Caco-2 (cell line): ENCODE measurements at places on chromosomes 12 and 14. TPM values are rescaled to one million over a fixed set of nuclear protein-coding genes. Genes with fewer than 3 reads are reported as not detected.

GRCh38 chr14:93953263-93953662 is 23.1 kb downstream of the ASB2 start:
- no peak for DNase-seq
- H3K27ac ChIP-seq, result no peak overlapping the region
- no peak overlapping the region for H3K4me3 ChIP-seq
- no peaks in the 10 kb centered on the region for H3K36me3 ChIP-seq
- H3K4me1 ChIP-seq, result peaks cover 12% of the 10 kb centered on the region

- H3K27ac ChIP-seq, result peak overlapping the region; percentile 82
- H3K4me1 ChIP-seq, result peaks cover 47% of the 10 kb centered on the region
- H3K4me3 ChIP-seq, result no peak overlapping the region
- H3K27me3 ChIP-seq, result no peaks in the 10 kb centered on the region
- H3K36me3 ChIP-seq, result no peaks in the 10 kb centered on the region
These were observed 76.5 kb downstream of the FOXN3 start for GRCh38 chr14:89340200-89341181.

GRCh38 chr12:125283521-125283920 is 218.3 kb downstream of the AACS start:
- no peak overlapping the region for H3K27ac ChIP-seq
- DNase-seq, result no peak
- H3K4me1 ChIP-seq, result no peaks in the 10 kb centered on the region
- H3K36me3 ChIP-seq, result no peaks in the 10 kb centered on the region
- H3K27me3 ChIP-seq, result no peaks in the 10 kb centered on the region

GRCh38 chr14:44898551-44898950 is 63.2 kb downstream of the KLHL28 start:
- H3K27me3 ChIP-seq, result no peaks in the 10 kb centered on the region
- H3K36me3 ChIP-seq, result no peaks in the 10 kb centered on the region
- DNase-seq, result no peak
- H3K4me1 ChIP-seq, result 0 out of 2 replicates have a peak, but pooled peaks cover 3% of the 10 kb centered on the region

DNA sequence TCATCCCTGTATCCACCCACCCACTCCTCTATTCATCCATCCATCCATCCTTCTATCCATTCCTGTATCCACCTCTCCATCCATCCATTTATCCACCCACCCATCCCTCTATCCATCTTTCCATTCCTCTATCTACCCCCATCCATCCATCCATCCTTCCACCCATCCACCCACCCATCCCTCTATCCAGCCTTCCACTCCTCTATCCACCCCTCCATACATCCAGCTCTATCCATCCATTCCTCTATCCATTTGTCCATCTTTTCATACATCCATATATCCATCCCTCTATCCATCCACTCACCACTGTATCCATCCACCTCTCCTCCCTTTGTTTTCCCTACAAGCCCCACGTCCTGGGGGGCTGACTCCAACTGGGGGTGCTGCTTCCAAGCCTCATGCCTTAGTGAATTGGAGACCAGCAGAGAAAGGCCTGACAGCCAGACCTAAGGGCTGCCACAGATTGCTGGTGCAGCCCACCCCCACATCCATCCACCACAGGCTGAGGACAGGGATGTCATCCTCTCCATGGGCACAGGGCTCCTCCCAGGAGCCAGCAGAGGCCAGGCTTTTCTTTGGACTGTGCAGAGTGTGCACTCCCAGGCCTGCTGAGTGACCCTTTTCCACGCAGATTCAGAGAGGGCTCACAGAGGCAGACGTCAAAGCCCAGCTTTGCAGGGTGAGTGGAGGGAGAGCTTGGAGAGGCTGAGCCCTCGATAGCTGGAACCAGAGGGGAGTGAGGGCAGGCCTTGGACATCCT is 18.9 kb upstream of the GPR132 start:
- H3K27ac ChIP-seq, result no peak overlapping the region

- H3K27ac ChIP-seq, result peak overlapping the region; percentile 62
- no peaks in the 10 kb centered on the region; the same call in 1 of the 2 replicates for H3K36me3 ChIP-seq
- H3K27me3 ChIP-seq, result no peaks in the 10 kb centered on the region
- DNase-seq, result peak; percentile 9
- no peak overlapping the region for H3K4me3 ChIP-seq
These were observed 67.0 kb downstream of the ANKRD9 start for GRCh38 chr14:102442241-102443211.

DNA sequence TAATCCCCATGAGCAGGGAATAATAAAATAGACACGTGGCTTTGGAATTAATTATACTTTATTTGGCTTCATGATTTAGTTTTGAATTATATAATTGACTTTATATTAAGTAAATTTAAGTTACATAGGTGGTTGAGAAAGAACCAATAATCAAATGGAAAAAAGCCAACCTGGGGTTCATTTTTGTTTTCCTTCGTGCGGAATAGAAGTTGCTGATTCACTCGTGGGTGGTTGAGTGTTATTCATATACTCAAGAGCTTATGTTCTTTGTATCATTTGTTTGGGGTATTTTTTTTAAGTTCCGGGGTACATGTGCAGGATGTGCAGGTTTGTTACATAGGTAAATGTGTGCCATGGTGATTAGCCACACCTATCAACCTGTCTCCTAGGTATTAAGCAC is 58.0 kb downstream of the ZNF664 start:
- no peak overlapping the region for H3K4me3 ChIP-seq
- H3K4me1 ChIP-seq, result no peaks in the 10 kb centered on the region
- no peak for DNase-seq

DNA sequence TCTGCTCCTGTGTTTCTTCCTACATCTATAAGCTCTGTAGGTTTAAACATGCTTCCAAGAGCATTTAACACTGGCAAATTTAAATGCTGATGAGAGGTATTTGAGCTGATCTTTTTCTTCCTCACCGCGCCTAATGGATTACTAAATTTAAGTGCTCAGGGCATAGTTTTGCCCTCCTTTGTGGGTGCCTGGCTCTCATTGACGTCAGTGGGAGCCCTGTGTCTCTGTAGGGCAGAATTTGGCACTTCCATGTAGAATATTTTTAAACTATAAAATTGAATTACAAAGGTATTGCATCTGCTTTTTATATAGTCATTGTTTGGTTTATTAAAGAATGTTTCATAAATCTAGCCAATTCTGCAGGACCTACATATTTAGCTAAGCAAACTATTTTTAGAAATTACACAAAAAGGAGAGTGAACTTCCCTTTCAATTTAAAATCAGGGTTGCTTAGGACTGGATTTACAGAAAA is 444.8 kb downstream of the AEBP2 start:
- H3K4me1 ChIP-seq, result peaks cover 10% of the 10 kb centered on the region
- no peaks in the 10 kb centered on the region for H3K27me3 ChIP-seq
- H3K27ac ChIP-seq, result no peak overlapping the region
- H3K36me3 ChIP-seq, result no peaks in the 10 kb centered on the region; the same call in 1 of the 2 replicates

GRCh38 chr14:103699901-103700752 is 15.1 kb downstream of the XRCC3 start:
- H3K27me3 ChIP-seq, result no peaks in the 10 kb centered on the region
- H3K4me1 ChIP-seq, result no peaks in the 10 kb centered on the region
- DNase-seq, result no peak
- no peak overlapping the region for H3K4me3 ChIP-seq
- peak overlapping the region; percentile 45 for H3K27ac ChIP-seq

DNA sequence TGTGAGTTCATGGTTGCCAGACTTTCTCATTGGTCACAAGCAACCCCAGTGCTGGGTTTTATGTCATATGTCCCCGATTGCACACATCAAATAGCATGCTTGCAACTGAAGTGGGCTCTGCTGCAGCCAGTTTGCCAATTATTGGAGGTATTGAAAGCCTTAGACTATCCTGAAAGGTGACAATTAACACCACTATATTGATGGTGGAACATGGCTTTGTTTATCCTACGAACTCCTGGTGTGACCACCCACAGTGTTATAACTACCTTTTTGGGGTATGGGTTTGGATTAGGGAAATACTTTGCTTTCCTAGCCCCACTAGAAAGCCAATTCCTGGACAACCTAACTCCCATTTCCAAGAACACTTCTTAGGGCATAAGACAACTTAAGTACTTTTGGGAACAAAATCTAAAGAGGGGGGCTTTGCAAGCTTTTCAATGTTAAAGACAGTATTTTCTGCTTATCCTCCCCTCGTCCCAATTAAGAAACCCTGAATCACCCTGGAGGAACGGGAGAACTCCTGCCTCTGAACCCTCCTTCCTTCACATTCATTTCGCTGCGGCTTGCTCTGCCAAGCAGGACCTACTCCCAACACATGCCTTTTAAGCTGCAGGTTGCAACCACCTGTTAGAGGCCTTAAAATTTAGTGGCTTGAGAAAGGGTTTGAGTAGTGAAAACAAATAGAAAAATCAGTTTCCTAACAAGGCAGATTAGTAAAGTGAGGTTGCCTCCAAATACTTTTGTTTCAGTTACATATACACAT is 80.3 kb upstream of the RBM19 start:
- no peaks in the 10 kb centered on the region for H3K4me1 ChIP-seq
- H3K36me3 ChIP-seq, result no peaks in the 10 kb centered on the region
- H3K27ac ChIP-seq, result no peak overlapping the region
- DNase-seq, result no peak
- no peak overlapping the region for H3K4me3 ChIP-seq

GRCh38 chr12:68755536-68756243 is 9.7 kb downstream of the SLC35E3 start:
- no peaks in the 10 kb centered on the region; the same call in 1 of the 2 replicates for H3K36me3 ChIP-seq
- H3K4me1 ChIP-seq, result no peaks in the 10 kb centered on the region
- no peak overlapping the region for H3K4me3 ChIP-seq
- no peak for DNase-seq
- H3K27ac ChIP-seq, result no peak overlapping the region

DNA sequence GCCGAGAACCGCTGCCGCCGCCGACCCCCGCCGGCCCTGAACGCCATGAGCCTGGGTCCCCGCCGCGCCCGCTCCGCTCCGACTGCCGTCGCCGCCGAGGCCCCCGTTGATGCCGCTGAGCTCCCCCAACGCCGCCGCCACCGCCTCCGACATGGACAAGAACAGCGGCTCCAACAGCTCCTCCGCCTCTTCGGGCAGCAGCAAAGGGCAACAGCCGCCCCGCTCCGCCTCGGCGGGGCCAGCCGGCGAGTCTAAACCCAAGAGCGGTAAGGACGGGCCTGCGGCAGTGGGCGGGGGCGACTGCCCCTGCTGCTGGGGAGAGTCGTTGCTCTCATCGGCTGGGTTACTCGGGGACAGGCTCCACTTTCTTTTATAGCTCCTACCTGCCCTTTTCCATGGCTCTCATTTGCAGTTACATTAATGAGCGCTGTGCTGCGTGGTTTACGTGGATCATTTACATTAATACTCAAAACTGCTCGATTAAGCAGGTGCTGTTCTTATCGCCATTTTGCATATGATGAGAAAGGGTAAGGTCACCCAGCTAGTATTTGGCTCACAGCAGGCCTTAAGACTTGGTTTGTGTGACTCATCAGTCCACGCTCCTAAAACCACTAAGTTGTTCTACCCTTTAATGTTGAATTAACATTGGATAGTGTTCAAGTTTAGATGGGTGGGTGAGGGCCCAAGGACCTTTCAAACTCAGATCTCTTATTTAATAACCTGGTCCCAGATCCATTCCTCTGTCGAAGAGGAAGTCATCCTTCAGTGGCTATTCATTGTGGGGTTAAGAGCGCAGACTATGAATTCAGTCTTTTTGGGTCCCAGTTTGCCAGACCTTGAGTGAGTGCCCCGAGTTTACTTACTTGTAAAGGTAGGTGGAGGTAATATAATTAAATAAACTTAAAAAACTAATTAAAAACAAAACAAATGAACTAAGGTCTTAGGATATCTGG is 823 bp downstream of the RNF10 start:
- H3K4me3 ChIP-seq, result peak overlapping the region; percentile 81
- H3K27me3 ChIP-seq, result no peaks in the 10 kb centered on the region
- H3K36me3 ChIP-seq, result no peaks in the 10 kb centered on the region
- DNase-seq, result peak; percentile 76

DNA sequence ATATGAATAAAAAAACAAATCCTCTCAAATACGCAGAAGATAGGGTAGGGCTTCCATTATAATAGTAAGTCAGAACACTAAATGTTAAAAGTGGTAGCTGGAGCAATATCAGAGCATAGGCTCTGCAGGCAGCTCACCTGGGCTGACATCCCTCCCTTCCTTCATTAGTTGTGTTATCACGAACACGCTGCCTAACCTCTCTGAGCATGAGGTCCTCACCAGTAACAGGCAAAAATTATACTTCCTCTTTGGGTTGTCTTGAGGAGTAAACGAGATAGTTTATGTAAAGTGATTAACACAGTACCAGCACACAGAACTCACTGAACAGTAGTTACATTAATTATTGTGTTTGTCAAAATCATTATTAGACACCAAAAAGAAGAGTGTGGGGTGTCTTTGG is 154.3 kb downstream of the STXBP6 start:
- no peak overlapping the region for H3K27ac ChIP-seq
- no peaks in the 10 kb centered on the region; the same call in 1 of the 2 replicates for H3K4me1 ChIP-seq
- no peak overlapping the region for H3K4me3 ChIP-seq
- H3K36me3 ChIP-seq, result no peaks in the 10 kb centered on the region

DNA sequence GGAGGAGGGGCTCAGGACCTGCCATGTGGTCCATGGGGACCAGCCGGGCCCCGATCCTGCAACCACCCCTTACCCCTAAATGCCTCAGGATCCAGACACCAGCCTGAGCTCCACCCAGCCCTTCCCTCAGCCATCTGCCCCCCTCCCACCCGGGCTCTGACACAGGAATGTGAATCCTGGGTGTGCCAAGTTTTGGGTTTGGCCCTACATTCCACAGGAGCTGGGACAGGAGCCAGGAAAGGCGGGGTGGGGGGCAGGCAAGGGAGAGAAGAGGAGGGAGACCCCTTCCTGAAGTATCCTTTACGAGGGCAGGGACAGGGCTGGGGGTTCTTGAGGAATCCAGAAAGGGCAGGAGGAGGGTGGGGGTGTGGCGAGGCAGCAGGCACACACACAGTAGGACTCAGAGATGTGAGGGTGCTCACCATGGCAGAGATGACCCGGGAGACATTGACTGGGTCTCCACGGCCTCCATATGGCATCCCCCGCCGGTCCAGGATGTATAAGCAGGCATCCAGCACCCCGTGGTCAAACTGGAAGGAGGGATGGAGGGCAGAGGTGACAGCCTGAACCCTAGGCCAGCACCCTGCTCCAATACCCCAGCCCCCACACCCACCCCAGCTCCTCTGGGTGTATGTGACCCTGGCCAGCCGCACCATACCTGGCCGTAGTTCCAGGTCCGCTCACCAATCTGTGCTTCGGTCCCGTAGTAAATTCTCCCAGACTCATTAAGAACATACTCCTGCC is 3.5 kb downstream of the TGM1 start:
- H3K27me3 ChIP-seq, result no peaks in the 10 kb centered on the region
- H3K36me3 ChIP-seq, result no peaks in the 10 kb centered on the region
- no peak for DNase-seq
- H3K27ac ChIP-seq, result peak overlapping the region; percentile 16

PRKAB1 gene
- total RNA-seq, result 34.5 and 37.3 TPM in 2 replicates

MUCL1 gene
- total RNA-seq, result not detected in 2 replicates

GYS2 gene
- total RNA-seq, result 0.66 and 1.3 TPM in 2 replicates

VRTN gene
- 1.7 and 1.8 TPM in 2 replicates for total RNA-seq
